ENCODE measurements at places on chromosomes 3 and 15.

- no peak for DNase-seq
Observed at GRCh38 chr15:85415783-85416182, 35.4 kb downstream of the AKAP13 start.

DNA sequence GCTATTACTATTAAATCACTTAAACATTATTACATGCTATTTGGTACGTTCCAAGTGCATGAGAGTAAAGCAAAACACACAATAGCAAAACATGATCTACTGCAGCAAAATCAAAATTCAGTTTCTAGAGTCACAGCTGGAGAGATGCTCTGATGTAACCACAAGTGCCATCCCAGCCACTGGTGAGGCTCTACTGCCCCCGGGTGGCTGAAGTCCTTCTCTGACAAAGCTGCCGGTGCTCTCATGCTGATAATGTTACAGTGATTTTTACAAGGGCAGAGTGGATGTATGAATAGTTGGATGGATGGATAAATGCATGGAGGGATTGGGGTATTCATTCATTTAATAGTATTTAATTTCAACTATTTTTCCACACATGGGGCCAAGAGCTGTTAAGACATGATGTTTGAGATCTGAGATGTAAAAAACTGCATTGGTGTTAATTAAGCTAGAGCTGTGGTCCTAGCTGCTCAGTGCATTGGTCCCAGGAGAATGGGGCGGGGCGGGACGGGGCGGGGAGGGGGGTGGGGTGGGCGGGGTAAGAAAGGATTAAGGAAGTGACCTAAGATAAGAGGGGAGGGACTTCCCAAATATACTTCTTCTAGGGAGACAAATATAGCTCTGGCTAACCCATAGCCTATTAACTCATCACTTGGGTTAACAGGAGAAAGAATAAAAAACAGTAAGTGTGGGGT, 5.3 kb upstream of the SPESP1 start:
- peak; percentile 88 for DNase-seq

- DNase-seq: peak; percentile 63
Observed at GRCh38 chr3:134029734-134030378, at the start of gene SLCO2A1. Gene SLCO2A1, minus strand, starts transcription at chr3:134029925. Its CDS starts 123 bp downstream, at chr3:134029802.

- DNase-seq: no peak
Observed at GRCh38 chr15:81754078-81754477, 291.7 kb downstream of the MEX3B start.

- no peak for DNase-seq
Observed at GRCh38 chr3:10219737-10220136, 28.5 kb upstream of the TATDN2 start.

DNA sequence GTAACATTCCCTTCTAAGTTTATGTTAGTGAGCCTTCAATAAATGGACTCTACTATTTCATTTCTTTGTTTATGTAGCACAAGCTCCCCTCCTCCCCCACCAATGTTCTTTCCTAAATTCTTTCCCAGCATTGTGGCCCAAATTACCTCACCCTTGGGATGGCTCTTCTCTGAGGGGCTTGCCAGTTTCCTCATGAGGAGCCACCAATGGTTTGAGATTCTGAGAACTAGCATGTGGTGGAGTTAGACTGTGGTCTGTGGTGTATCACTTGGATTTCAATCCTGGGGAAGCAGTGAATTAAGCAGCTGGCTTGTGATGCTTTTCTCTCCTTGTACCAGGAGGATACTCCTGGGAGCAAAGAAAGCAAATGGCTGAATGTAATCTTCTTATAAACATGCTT, 50.0 kb upstream of the NPHP3 start:
- DNase-seq: no peak

DNA sequence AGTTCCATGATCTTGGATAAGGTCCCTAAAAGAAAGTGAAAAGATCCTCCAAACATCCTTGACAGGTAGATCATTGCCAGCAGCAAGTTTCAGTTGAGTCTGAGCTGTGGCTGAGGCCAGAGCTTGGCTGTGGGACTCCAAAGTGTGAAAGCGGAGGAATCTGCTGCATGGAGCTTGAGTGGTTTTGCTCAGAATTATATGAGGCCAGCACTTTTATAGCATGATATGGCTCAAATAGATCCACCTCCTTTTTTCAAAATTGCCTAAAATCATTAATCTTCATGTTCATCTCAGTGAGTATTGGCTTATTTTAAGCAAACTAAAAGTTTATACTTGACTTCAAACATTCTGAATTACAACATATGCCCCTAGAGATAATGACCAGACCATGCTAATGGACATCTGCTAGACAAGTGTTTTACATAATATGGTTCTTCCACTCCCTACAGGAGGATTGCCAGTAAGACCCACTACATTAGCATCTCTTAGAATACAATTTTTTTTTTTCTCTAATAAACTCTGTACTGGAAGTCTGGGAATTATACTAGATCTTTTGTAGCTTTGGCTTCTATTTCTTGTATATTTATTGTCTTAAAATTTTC, 368.1 kb downstream of the ZPLD1 start:
- DNase-seq: no peak

All from glutamatergic neuron (in vitro differentiated cells).